ENCODE measurements at places on chromosomes 7 and 10.

DNA sequence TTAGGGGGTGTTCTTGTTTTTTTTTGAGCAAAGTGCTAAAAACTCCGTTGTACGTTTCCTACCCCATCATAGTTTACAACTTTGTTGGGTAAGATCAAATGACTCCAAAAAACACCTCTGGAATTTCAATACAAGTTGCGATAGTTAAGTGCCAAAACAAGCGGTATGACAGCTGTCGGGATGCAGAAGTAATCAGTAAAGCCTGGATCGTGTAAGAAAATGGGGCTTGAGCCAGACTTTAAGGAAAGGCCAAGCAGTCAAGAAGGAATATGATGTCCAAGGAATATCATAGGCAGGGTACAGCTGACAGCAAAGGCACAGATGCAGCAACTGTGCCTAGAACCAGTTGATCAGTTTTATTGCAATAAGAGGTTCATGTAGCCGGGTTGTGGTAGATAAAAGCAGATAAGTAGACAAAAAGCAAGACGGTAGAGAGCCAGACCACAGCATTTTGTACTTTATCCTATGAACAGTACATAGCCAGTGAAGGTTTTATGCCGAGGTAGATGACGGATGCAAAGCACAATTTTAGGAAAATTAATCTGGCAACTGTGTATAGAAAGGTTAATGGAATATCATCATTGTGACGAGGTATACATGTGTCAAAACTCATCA, 45.5 kb downstream of the UBE2H start:
- DNase-seq, result no peak

GRCh38 chr10:86155054-86155921, 211.3 kb downstream of the GRID1 start:
- no peak for DNase-seq

GRCh38 chr7:143069912-143070500, 17.9 kb downstream of the OR6V1 start:
- no peak for DNase-seq

GRCh38 chr7:157558516-157558874, 221.7 kb downstream of the DNAJB6 start:
- no peak for DNase-seq

- DNase-seq, result peak; percentile 41
These were observed 760 bp downstream of the CBX3 start for GRCh38 chr7:26202019-26202990.

All from activated gamma-delta T cell (primary cell).